T-helper 1 cell treated with Interleukin-12 subunit alpha and Interleukin-12 subunit beta and Interleukin-4 antibody, amounts not matched to agents 30 ng/mL and 1 ng/mL, for 36 hours (primary cell): ENCODE measurements at places on chromosomes 5 and 9. TPM values are rescaled to one million over a fixed set of nuclear protein-coding genes. Genes with fewer than 3 reads are reported as not detected.

PCDHB3 gene
- not detected in 2 replicates for total RNA-seq

TRIP13 gene
- 20.8 and 24.1 TPM in 2 replicates for total RNA-seq

SH3GL2 gene
- total RNA-seq, result not detected in 2 replicates

ARSI gene
- not detected in 2 replicates for total RNA-seq

C5orf58 gene
- not detected in 2 replicates for total RNA-seq

PCDHAC1 gene
- total RNA-seq, result not detected in 2 replicates
